ENCODE measurements at places on chromosomes 4 and X.

GRCh38 chrX:79235899-79236298 lies 91.4 kb downstream of the GPR174 start:
- DNase-seq: no peak

GRCh38 chr4:36304138-36304681 lies 22.8 kb downstream of the DTHD1 start:
- DNase-seq: no peak

DNA sequence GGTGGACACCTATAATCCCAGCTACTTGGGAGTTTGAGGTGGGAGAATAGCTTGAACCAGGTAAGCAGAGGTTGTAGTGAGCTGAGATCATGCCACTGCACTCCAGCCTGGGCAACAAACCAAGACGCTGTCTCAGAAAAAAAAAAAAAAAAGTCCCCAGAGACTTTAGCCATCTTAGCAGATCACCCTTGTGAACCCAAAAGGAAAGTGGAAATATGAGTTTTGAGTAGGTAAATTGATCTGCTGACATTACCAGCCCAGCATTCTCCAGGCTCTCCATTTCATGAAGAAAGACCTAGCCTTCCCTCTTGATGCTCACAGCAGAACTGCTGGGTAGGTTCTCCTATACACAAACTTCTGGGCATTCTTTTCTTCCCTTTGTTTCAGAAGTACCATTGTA lies 24.5 kb upstream of the HNRNPD start:
- DNase-seq: no peak

- DNase-seq: no peak
Observed at GRCh38 chrX:15696516-15696915, 31.9 kb upstream of the CLTRN start.

DNA sequence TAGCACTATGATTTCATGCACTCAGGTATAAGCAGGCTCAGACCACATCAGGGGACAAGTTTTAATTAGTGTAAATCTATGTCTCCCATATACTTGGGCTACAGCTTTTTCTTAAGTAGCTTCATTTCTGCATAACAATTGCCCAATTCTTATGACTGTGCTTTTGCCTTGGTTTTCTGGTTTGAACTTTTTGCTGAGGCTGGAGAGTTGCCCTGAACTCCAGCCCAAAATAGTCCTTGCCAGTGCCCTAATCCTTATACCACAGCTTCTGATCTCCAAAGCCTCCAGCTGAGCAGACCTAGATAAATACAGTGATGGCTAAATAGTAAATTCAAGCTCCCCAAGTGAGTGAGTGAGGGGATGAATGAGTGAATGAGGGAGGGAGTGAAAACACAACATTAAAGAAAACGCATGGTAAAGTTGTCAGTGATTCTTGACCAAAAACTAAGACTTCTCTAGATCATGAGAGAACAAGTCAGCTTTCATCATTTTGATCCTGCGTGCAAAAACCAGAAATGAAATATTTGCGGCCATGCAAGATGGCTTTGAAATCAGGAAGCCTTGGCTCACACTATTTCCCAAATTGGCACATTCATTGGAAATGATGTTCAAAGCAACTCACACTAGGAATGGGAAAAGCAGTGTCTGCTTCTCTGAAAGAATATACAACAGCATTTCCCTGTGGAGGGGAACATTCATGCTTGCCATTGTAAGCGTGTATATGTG lies 437.1 kb upstream of the CTSO start:
- DNase-seq: no peak

DNA sequence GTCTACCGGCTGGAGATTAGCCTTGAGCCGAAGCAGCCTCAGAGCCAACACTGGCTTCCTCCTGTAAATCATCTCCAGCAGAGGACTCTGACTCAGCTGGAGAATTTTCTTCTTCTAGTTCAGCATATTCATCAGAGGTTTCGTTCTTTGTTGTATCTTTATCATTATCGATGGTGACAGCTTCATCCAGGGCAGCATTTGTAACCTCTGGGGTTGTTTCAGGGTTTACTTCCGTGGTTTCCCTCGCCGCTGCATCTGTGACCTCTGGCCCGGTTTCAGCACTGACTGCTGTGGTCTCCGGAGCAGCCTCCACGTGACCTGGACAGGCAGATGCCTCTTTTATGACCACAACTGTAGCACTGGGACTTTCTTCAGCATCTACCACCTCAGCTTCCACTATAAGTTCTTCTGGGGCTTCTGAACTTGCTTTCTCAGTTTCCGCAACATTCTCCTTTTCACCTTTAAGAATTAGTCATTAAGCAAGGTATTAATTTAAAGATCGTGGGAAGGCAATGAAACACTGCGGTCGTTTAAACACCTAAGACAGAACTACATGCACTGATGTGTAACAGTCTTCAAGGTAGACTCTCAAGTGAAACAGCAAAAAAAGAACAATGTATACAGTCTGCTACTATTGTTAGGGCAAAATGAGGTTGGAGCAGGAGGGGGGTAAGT lies 13.3 kb downstream of the MGARP start:
- no peak for DNase-seq

- no peak for DNase-seq
Observed at GRCh38 chr4:64388252-64388651, 21.0 kb downstream of the TECRL start.

GRCh38 chr4:69092980-69093568 lies 3.2 kb upstream of the UGT2B7 start:
- DNase-seq: no peak

DNA sequence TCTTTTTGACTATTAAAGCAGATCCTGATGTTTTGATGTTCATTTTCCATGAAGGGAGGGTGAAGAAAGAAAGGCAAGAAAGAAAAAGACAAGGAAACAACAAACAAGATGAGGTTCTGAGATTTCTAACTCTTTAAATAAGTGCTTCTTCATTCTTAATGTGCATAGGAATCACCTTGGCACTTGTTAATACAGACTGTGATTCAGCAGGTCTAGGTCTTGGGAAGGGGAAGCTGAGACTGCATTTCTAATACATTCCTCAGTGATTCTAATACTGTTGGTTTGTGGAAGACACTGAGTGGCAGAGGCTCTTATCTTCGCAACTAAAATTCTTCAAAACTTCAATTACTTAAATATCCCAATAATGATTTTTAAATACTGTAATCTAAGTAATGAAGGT lies 95.2 kb upstream of the NAP1L5 start:
- DNase-seq: no peak

- no peak for DNase-seq
Observed at GRCh38 chr4:17966312-17966711, 55.2 kb downstream of the LCORL start.

DNA sequence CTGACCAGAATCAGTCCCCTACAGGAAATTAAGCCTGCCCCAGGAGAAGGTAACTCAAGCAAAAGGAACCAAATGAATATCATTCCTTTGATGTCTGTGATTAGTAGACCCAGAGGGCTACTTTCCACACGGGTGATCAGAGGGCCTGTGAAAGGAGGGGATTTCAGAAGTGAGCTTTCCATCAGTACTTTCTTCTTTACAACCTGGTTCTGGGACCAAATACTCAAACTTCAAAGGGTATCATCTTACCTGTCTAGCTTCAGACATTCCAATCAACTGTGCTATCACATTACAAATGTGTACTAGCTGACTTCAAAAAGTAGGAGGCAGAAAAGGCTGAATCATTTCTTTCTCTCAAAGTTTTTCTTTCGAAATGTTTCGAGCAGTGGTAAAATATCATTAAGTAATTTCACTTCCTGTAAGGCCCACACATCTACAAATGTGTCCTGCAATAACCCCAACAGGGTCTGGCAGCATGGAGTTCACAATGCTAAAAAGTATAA lies 23.9 kb downstream of the ACSL4 start:
- DNase-seq: no peak

DNA sequence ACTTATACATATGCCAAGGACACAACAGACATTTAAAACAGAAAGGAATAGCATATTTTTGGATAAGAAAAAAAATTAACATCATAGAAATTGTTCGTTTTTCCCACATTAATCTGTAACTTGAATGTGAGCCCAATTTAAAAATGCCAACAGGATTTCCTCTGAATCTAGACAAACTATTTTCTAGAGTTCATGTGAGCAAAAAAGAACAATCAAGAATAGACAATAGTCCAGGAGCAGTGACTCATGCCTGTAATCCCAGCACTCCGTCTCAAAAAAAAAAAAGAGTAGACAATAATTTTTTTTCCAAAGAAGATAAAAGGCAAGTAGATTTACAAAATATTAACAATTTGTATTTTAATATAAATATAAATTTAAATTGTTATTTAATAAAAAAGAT lies 73.7 kb upstream of the DUSP21 start:
- no peak for DNase-seq

GRCh38 chr4:77036206-77036605 lies 39.6 kb downstream of the CCNI start:
- DNase-seq: no peak

- DNase-seq: no peak
Observed at GRCh38 chr4:52999626-53000025, 137.5 kb downstream of the RASL11B start.

DNA sequence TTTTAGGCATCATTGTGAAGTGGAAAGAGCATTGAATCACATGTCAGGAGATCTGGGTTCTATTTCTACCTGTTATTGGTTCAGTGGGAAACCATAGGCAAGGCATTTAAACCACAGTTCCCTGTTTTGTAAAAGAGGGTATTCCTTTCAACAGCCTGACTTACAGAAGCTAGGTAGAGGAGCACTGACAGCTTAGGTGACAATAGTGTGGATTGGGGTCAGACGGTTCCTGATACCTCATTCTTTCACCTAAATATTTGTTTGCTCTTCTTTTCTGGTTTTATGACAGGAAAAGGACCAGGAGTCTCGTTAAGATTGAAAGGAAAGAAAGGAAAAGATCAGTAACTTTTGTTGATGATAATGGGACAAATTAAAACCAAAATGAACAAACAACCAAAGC lies 15.9 kb upstream of the PDLIM5 start:
- DNase-seq: no peak

- DNase-seq: peak; percentile 35
Observed at GRCh38 chr4:53508446-53508845, 82.8 kb downstream of the LNX1 start.

DNA sequence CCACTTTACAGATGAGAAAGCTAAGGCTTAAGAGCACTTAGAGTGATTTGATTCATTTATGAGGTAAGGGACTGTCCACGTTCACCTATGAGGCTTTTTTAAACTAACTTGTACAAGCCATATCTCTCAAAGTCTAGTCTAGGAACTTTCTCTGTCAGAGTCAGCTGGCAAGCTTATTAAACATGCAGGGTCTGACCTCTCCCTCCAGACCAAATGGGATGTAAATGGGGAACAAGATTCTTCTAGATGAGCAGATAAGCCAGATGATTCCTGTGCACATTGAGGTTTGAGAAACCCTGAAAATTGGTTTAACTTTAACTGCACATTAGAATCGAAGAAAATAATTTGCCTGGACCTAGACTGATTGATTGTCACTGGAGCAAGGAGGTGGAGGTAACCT lies 160.0 kb upstream of the SPRY1 start:
- DNase-seq: no peak

GRCh38 chr4:182874304-182874751 lies 42.9 kb downstream of the DCTD start:
- no peak for DNase-seq

- no peak for DNase-seq
Observed at GRCh38 chr4:25330905-25331808, 18.6 kb downstream of the ZCCHC4 start.

DNA sequence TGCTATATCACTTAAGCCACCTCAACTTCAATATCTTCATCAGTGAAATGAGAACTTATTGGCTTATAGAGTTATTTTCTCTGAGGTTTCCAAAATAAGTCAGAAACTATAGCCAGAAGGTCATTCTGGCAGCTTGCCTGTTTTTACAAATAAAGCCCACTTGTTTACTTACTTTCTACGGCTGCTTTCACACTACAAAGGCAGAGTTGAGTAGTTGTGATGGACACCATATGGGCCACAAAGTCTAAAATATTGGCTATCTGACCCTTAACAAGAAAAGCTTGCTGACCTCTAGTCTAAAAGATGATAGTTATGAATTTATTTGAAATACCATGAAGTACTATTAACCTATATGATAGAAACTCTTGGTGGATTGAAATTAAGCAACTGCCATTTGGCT lies 67.3 kb upstream of the ATOH1 start:
- DNase-seq: no peak

GRCh38 chr4:134622199-134622598 lies 420.6 kb upstream of the PABPC4L start:
- DNase-seq: no peak

DNA sequence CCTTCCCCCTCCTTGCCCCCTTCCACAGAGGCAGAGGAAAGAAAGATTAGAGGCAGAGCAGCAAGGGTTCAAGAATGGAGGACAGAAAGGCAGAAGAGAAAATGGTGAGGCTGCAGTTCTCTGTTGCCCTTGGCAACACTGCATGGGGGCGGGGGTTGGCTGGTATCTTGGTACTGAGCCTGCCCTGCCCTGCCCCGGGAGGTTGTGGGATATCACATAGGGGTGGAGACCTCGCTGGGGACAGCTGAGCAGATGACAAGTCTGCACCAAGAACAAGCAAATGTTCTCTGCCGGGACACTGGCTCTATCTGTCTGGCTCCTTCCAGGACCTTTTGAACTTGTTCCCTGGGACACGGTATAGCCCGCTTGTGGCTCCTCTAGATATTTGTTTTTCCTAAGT lies 39.8 kb downstream of the NHS start:
- no peak for DNase-seq

GRCh38 chr4:172858731-172859230 lies 309.8 kb upstream of the GALNT7 start:
- no peak for DNase-seq

DNA sequence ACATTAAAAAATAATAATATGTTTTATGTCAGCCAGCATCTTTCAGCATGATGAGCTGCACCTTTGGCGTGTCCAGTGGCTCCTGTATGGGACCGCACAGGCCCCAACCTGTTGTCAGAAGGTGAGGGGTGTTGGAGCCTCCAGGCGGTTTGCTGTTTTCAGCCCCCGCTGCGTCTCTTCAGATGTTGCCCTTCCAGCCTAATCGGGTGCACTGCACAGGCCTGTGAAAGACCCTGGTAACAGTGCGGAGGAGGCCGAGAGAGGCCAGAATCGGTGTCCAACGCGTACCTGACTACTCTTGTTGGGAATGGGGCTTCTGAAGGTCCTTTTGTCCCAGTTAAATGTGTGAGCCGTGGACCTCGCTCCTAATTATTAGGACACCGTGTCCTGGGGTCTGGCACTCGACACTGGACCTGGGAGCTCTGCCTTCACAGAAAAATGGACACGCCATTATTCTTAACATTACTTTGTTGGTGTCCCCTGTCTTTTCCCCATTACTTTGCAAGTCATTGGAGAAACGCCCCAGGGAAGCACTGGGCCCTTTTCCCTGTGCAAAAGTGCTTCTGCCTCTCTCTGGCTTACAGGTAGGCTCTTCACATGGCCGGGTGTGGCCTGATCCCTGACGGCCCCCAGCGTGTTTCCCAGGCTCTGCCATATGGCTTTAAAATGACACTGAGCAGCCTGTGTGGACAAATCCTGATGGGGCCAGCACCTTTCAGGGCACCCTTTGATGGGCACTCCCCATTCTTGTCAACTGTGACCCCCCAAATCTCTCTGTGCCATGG lies 51.2 kb downstream of the TBC1D14 start:
- DNase-seq: no peak

Measured in HS-27A (cell line).